Activated naive CD4-positive, alpha-beta T cell (primary cell): ENCODE measurements at places on chromosomes 1 and 21.

DNA sequence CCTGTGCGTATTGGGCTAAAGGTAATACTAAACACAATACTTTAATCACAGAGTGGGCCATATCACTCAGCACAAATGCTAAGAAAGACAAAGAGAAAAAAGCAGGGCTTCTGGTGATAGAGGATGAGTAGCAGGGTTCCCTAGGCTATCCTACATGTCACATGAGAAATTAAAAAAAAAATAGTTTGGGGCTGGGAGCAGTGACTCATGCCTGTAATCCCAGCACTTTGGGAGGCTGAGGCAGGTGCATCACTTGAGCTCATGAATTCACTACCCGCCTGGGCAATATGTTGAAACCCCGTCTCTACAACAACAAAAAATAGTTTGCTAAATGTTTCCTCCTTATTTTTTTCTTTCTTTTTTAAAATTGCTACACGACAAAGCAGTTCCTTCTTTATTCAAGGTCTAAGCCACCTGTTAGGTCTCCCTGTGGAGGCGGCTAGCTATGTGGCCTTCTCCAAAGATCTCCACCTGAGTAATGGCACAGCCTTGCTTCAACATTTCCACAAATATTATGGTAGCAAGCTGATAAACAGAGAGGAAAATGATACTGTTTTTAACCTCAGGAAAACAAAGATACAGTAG, 1.5 kb downstream of the ENSA start:
- DNase-seq, result no peak

DNA sequence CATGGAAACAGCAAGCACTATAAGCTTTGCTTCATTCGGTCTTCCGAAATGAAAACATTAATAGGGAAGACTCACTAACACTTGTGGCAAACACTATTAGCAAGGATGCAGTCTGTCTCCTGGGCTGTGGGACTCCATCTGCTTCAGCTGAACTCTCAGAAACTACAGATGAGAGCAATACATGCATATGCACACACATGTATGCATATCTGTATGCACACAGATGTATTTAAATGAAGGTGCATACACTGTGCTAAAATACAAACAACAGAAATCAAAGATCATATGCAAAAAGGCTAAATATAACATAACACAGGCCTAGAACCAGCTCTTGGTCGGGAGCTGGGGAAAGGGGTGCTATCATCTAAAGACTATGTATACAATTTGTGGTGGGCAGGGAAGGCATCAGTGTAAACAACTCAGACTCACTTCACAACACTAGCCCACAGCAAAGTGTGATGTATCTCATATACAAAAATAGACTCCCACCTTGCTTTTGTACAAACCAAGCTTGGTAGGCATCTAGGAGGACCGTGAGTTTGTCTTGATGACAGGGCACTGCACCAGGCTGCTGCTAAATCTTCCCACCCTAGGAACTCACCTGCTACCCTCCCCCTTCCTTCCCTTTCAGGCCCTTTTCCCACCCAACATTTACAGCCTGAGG, 32.8 kb downstream of the CDC7 start:
- DNase-seq, result no peak

GRCh38 chr1:111294390-111294789, 3.7 kb downstream of the CHIA start:
- DNase-seq, result no peak

DNA sequence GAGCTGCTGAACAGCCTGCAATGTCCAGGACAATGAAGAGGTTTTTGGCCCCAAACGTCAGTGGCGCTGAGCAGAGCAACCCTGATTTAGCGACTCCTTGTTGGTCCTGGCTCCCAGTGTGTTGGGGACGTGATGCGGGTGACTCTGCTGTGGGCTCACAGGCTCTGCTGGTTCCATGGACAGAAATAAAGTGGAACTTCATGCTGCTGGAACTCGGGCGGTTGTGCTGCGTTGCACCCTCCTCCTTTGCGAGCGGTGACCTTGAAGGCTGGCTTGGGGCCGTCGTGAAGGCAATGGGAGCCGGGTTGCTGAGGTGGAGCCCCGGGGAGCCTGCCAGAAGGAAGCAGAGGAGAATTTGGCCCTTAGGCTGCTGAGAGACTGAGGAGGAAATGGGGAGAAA, 122.6 kb upstream of the C1orf174 start:
- DNase-seq, result no peak

GRCh38 chr1:186559601-186560116, 98.7 kb upstream of the PDC start:
- no peak for DNase-seq

- no peak for DNase-seq
Measured at GRCh38 chr21:33688353-33688752, 46.1 kb downstream of the ITSN1 start.

- no peak for DNase-seq
Measured at GRCh38 chr1:157469300-157469699, 83.0 kb downstream of the FCRL5 start.

DNA sequence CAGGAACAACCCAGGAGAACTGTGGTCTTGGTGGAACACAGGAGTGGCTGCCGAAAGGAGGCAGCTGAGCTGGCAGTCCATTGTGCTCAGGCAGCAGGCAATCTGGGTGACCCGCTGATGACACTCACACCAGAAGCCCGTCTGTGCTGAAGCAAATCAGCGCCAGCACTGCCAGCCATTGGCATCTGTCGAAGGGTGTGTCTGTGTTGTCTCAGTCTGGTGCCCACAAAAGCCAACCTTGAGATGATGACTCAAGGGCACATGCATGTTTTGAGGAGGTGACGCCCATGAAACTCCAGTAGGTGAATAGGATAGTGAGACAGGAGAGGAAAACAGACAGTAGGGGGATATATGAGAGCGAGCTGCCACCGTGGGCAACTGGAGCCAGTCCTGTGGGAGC, 167.3 kb downstream of the KAZN start:
- DNase-seq, result no peak

DNA sequence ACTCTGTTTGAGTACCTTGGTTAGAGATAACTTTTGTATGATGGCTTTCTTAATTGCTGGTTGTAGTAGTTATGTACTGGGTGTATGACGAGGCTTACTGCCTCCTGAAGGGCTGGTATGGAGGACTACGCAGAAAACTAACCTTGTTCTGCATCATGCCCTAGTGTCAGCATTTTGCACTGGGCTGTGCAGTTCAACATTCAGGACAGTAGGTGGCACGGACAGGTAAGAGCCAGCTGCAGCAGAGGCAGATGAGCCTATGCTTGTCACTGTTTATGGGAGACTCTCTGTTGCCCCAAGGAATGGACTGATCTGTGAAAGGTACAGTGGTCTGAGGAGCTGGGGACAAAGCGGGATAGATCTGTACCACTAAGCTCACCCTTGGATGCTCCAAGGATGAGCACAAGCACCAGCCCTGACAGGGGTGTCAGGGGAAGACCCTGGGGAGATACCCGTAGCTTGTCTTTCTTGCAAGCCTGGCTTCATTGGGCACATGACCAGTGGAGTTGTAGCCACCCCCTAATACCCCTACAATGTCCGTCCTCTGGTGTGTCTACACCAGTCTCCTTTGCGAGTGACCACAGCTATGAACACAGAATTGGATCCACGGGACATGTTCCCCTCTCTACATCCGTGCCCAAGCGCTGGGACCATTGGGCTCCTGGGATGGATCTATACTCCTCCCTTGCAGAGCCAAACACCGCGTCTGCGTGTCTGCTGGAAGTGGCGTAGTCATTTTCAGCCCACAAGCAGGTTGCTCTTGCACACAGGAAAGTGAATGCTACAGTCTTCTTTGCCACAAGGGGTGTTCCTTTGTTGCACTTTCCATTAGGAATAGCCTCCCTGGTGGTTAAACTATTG, 51.1 kb upstream of the CFHR3 start:
- no peak for DNase-seq

- no peak for DNase-seq
Measured at GRCh38 chr21:35622612-35623011, 437.7 kb downstream of the SETD4 start.

DNA sequence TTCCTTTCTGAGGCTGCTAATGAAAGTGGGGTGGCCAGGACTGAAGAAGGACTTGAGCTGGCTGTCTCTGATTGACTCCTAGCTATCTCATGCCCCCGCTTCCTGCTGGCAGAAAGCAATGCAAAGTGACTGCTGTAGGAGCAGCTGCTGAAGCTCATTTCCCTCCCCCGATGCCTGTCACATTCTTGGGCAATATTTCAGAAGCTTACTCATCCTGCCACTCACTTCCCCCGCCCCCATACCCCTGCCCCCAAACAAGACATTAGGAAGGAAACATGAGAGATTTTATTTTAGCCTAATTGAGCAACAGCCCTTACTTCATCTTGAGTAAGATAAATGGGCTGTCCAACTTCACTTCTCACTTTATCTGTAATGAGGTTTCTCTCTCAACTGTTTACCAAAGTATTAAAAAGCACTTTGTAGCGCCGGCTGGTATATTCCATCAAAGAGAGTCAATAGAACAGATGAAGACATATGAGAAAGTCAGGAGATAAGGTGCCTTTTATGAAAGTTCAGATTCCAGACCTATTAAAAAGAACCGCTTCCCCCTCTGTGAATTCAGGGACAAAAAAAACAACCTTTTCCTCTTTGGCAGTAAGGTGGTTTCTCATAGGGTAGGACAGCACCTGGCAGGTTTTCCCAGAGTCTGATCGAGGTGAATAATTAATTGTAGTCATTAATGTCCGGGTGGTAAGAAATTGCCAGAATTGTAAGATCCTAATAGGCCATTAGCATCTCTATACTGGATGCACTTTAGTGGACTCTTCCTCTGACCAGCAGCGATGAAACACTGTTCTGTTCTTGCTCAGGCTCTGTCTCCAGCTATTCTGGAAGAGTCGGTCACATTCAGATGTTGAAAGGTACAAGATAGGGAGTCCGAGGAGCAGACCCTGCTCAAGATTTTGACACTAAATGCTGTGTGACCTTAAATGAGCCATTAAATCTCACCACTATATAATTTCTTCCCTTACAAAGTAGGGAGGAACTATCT, 70.2 kb downstream of the SH3GLB1 start:
- no peak for DNase-seq

GRCh38 chr1:151924691-151925587, 15.6 kb upstream of the THEM4 start:
- DNase-seq, result no peak

GRCh38 chr1:225806249-225806648, 3.7 kb upstream of the EPHX1 start:
- no peak for DNase-seq

DNA sequence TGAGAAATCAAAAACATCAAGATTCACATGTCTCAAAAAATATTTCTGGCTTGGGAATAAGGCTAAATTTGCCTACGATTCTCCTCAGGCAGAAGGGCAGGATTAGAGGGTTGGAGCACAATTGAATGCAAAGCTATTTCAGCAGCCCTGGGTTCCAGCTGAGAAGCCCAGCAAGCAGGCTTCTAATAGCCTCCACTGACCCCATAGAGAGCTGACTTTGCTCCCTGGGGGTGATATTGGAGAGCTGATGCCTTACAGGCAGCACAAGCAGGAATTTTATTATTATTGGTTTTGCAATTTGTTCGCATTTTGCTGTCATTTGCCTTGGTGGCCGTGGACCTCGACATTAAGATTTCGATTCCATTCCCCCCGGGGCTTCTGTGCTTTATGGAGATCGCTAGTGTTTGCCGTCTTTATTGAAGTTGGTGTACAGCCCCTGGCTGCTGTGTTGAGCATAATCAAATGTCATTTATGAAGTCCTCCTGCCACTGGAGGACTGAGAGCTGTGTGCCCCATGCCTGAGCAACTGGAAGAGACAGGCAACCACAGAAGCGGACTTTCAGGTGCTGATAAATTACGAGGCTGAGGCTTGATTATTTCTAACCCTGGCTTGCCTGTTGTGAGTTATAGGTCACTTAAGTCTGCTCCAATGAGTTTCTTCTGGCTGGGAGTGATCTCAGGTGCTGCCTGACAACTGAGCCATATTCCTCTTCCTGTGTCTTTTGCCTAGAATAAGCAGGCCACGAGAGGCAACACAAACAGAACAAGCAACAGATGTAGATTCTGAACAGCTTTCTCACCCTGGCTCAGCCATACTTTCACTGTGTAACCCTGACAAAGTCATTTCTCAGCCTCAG, 518.4 kb upstream of the CAMK1G start:
- DNase-seq, result no peak

GRCh38 chr1:185040408-185040735, 5.0 kb upstream of the RNF2 start:
- DNase-seq, result no peak

GRCh38 chr1:241817956-241818612, 29.9 kb upstream of the EXO1 start:
- no peak for DNase-seq

GRCh38 chr1:16061266-16061665, 12.2 kb downstream of the FAM131C start:
- no peak for DNase-seq

DNA sequence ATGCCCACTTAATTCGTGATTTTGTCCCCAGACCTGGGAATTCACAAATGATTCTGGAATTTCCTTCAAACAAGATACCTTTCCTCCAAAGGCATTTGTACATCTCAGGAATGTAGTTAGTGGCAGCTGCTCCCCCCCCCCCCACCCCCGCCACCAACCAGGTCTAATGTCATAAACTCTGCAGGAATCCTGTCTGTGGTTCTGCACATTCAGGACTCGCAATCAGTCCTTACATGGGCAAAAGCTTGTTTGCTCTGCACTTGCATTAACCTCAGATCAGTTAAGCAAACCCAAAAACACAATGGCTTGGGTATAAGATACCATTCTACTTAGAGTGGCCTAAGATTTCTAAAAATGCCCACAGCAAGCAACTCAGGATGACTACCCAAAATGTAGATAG, 143.8 kb downstream of the TGFB2 start:
- DNase-seq, result no peak

DNA sequence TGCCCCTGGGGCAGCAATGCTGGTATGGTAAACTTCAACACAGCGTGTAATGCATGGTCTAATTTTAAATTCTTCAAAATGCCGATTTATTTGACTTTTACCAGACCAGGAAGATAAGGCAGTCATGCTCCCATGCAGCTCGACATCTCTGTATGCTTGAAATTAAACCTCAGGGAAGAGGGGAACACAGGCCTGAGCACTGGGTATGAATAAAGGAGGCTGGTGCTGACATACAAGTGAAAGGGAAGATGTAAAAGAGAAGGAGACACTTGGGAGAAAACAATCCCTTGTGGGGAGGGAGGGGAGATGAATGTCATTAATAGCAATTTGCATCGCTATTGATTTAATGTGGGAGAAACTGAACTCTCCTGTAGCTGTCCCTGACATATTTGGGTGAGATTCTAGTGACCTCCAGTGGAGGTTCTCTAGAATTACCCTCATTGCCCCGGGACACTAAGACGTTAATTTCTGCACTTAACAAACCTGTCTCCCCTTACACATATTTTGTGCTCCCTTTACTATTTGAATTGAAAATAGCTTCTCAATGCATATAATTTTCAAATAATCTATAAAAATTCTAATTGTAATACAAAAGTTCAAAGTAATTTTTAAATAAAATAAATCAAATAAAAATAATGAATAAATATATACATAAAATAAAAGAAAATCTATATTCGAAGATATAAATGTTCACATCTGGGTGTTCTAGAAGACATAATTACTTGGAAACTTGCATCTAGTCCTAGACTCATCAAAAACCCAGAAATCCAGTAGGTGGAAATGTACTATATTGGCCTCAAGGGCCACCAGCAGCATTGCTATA, 283.1 kb downstream of the LMX1A start:
- DNase-seq, result no peak
